ENCODE measurements at places on chromosomes 1 and 21. TPM values are rescaled to one million over a fixed set of nuclear protein-coding genes. Genes with fewer than 3 reads are reported as not detected.

GRCh38 chr1:100713626-100714025 lies 5.9 kb upstream of the VCAM1 start:
- H3K27ac ChIP-seq: no peak overlapping the region
- no peaks in the 10 kb centered on the region for H3K27me3 ChIP-seq

DNA sequence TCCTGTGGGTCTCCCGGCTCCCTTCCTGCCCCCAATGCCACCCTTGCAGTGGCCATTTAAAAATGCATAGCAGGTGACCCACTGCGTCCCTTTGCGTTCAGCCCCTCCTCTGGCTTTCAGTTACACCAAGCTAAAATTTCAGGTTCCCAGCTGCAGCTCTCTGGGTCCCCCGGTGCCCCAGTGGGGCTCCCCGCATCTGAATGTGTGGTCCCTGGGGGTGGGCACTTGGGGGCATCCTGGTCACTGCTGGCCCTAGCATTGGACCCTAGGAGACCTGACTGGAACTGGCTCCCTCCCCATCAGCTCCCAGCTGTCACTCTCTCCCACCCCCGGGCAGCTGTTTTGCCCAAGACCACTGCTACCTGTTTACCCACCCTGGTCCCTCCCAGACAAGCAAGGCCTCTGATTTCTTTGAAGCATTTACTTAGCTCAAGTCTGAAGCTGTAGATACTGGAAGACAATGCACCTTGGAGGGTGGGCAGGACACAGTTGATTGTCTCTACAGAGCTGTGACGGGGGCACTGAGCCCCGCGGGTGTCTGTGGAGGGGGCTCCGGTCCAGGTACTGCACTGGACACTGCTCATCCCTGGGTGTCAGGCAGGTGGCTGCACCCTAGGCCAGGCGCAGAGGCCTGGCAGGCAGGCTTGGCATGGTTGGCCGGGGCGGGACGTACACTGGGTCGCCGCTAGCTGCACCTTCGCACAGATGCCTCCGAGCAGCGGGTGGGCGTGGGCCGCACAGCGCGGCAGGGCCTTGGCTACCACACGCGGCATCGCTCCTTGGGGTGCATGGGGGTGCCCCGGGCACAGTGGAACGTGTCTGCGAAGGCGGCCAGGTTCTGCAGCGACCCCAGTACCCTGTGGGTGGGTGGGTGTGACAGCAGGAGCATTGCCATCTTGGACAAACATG lies 3.9 kb downstream of the PRXL2B start:
- H3K36me3 ChIP-seq: no peaks in the 10 kb centered on the region
- peaks cover 14% of the 10 kb centered on the region for H3K4me1 ChIP-seq
- no peak overlapping the region for H3K27ac ChIP-seq
- DNase-seq: peak; percentile 60
- H3K4me3 ChIP-seq: no peak overlapping the region

DNA sequence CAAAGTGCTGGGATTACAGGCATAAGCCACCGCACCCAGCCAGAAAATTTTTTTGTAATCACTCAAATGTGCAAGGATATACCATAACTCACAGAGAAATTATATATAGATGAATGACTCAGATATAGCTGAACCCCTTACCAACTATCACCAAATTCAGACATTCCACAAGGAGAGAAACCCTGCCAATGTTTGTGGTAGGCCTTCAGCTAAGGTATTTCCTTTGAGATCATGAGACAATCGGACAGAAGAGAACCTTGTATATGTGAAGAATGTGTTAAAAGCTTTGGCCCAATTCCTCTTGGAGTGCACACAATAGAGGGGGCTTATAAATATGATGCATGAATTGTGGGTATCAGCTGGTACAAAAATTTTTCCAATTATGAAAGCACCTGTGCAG lies 50.7 kb downstream of the ZNF684 start:
- no peaks in the 10 kb centered on the region for H3K36me3 ChIP-seq
- no peaks in the 10 kb centered on the region for H3K4me1 ChIP-seq

TAL1 gene
- total RNA-seq: 3.1 TPM

DNA sequence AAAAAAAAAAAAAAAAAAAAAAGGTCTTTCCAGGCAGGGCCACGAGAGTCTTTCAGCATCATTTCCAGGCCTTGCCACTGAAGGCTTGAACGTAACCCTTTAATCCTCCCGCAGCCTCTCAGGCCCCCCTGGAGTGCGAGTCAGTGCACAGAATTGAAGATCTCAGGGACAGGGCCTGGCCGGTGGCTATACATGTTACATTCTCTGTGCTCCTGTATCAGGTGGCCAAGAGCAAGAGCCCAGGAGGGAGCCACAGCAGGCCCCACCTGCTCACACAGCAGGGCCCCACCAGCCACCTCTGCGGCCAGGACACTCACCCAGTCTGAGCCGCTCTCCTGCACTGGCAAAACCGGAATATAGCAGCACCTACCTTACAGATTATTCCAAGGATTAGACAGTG lies 34.1 kb upstream of the SLC25A33 start:
- H3K27ac ChIP-seq: no peak overlapping the region
- H3K36me3 ChIP-seq: no peaks in the 10 kb centered on the region
- no peaks in the 10 kb centered on the region for H3K4me1 ChIP-seq
- DNase-seq: no peak

NTNG1 gene
- 10.5 TPM for total RNA-seq

DNA sequence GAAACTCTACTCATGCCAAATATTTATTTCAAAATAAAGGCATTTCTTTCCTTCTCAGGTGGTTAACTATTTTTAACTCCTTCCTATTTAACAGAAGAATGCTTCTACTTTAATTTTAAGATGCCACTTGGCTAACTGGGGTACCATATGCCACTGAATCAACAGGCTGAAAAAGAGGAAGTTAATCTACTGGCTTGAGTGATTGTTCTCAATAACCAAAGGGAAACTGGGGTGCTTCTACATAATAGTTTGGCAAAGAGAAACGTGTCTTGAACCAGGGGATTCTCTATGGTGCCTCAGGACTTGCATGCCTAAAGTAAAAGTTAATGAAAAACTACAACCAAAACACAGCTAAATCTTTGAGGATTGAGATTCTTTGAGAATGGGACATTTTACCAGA lies 142.6 kb downstream of the DENND1B start:
- H3K27ac ChIP-seq: no peak overlapping the region
- no peak for DNase-seq
- H3K4me1 ChIP-seq: no peaks in the 10 kb centered on the region
- no peak overlapping the region for H3K4me3 ChIP-seq

DNA sequence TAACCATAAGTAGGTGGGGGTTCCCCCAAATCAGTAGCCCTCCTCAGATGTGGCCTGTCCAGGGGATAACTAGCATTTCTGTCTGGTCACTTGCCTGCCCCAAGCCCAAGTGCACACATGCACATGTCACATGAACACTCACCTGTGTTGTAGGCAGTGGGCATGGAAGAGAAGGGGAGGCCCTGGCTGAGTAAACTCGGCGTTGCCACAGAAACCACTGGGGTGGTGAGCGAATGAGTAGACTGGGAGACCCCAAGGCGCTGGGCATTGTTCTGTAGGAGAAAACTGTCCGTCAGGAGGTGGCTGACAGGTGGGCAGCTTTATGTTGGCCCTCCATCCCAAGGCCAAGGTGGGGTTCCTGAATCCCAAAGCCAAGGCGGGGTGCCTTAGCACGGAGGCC lies 25.6 kb downstream of the MEF2D start:
- peaks cover 38% of the 10 kb centered on the region for H3K36me3 ChIP-seq
- no peaks in the 10 kb centered on the region for H3K27me3 ChIP-seq
- H3K4me3 ChIP-seq: no peak overlapping the region
- peak overlapping the region; percentile 90 for H3K27ac ChIP-seq

DNA sequence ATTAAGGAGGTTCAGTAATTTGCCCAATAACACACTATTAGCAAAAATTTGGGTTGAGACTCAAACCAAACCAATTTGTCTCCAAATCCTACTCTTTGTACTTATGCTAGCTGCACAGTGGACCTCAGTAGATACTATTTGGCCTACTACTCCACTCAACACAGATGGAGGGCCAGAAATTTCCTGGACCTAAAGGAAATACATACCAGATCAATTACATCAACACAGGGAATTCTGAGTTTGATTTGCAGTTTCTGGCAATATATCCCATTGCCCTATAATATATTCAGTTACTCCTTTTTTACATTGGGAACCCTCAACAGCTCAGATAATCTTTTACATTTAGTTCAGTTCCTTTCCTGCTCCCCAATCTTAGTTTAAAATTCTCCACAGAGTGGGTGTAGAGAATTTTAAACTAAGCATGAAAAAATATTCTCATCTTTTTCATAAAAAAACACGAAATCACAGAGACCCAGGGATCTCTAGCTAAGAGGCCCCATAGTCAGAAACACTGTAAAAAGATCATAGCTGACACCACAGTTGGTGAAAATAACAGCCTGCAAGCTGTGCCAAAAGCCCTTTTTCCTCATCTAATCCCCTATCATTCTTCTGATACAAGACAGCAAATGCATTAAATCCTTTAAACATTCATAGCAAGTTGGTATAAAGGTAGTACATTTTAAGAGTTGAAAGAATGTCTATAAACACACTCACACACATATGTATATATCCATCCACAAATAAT lies 317.7 kb upstream of the ESRRG start:
- H3K36me3 ChIP-seq: no peaks in the 10 kb centered on the region
- no peak overlapping the region for H3K27ac ChIP-seq
- no peaks in the 10 kb centered on the region for H3K4me1 ChIP-seq
- DNase-seq: no peak

MNDA gene
- total RNA-seq: 6.1 TPM

GRCh38 chr1:59498640-59499039 lies 201.7 kb downstream of the FGGY start:
- no peaks in the 10 kb centered on the region for H3K4me1 ChIP-seq
- H3K27ac ChIP-seq: no peak overlapping the region
- no peaks in the 10 kb centered on the region for H3K27me3 ChIP-seq

GRCh38 chr1:2289607-2290006 lies 61.5 kb downstream of the SKI start:
- H3K4me1 ChIP-seq: peaks cover 85% of the 10 kb centered on the region
- DNase-seq: no peak
- H3K36me3 ChIP-seq: no peaks in the 10 kb centered on the region
- H3K27me3 ChIP-seq: no peaks in the 10 kb centered on the region

- no peaks in the 10 kb centered on the region for H3K4me1 ChIP-seq
- H3K27ac ChIP-seq: no peak overlapping the region
- no peaks in the 10 kb centered on the region for H3K36me3 ChIP-seq
- H3K27me3 ChIP-seq: no peaks in the 10 kb centered on the region
- peak; percentile 13 for DNase-seq
Observed at GRCh38 chr1:235054466-235054865, 74.2 kb downstream of the TOMM20 start.

GRCh38 chr1:225506727-225507126 lies 78.9 kb upstream of the LBR start:
- H3K27ac ChIP-seq: peak overlapping the region; percentile 71
- DNase-seq: no peak
- no peaks in the 10 kb centered on the region for H3K36me3 ChIP-seq
- H3K4me3 ChIP-seq: no peak overlapping the region
- peaks cover 30% of the 10 kb centered on the region for H3K4me1 ChIP-seq

- H3K4me1 ChIP-seq: peaks cover 18% of the 10 kb centered on the region
- H3K36me3 ChIP-seq: no peaks in the 10 kb centered on the region
- DNase-seq: peak; percentile 71
- no peak overlapping the region for H3K4me3 ChIP-seq
- H3K27ac ChIP-seq: no peak overlapping the region
Observed at GRCh38 chr1:240190881-240191401, 99.3 kb downstream of the FMN2 start.

DNA sequence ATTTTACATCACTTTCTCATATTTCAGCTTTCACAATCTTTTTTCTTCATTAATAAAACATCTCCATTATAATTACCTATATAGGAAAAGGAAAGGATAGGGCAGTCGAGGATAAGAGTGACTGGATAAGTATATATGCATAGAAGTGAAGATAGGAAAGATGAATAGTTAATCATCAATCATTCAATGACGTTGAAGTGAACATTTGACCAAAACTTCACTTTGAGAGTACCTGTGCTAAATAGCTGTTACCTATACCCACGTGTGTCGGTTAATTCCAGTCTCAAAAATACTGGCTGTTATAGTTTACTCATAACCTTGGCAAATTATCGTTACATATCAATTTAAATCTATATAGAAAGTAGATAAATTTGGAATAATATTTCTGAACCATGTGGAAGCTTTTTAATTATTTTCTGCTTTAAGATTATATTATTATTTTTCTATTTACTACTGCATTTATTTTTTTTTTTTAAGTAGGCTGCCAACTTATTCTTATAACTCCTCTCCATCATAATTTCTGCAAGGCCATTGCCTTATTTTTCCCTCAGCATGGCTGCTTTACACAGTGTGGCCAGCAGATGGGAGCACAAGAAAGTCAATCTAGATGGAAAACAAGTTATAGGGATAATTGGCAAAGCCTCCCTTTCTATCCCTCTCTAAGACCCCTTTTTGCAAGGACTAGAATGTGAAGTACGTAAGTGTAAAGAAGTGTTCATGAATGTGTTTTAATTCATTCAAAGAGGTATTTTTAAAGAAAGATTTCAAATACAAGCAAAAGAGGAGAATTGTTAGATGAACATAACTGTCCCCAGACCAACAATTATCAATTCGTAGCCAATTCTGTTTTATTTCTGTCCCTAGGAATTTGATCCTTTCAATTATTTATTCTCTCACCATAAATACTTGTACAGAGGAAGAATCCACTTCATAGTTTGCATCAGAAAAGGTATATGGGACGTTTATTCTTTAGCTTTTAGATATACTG lies 290.4 kb downstream of the KCNT2 start:
- H3K27me3 ChIP-seq: no peaks in the 10 kb centered on the region
- H3K4me1 ChIP-seq: no peaks in the 10 kb centered on the region
- H3K36me3 ChIP-seq: no peaks in the 10 kb centered on the region

DNA sequence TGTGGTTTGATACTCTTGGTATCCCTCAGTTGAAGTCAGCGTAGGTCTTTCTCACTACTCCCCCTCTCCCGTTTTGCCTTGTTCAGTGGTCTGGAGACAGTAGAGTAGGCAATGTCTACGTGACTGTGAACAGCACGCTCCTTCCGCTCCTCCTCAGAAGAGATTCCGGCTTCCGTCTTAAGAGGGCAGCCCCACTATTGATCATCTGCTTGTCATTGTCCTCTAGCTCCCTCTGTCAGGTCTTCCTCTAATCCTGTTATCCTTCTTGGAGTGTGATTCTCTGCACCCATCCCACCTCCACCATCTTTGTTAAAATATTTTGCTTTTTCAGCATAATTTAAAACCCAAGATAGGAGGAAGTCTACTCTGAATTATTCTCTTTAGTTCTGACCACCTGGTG lies 129.9 kb upstream of the KCNK2 start:
- H3K4me3 ChIP-seq: no peak overlapping the region
- no peak for DNase-seq
- no peaks in the 10 kb centered on the region for H3K4me1 ChIP-seq

KRTAP12-2 gene
- total RNA-seq: not detected

ASAP3 gene
- 24.8 TPM for total RNA-seq

GSTM5 gene
- 2.7 TPM for total RNA-seq

KPRP gene
- not detected for total RNA-seq

- H3K27me3 ChIP-seq: no peaks in the 10 kb centered on the region
- no peak within 1 kb of the TSS for H3K4me3 ChIP-seq
- DNase-seq: no peak
Observed at GRCh38 chr1:162381383-162381782, at the start of gene C1orf226. TSS of gene C1orf226 (plus strand) at chr1:162381728. CDS start at chr1:162381902, 174 bp downstream.

KIF17 gene
- 2.2 TPM for total RNA-seq

Measured in sigmoid colon (tissue), 7 donors.